ENCODE measurements at places on chromosomes 11 and 22. TPM values are rescaled to one million over a fixed set of nuclear protein-coding genes. Genes with fewer than 3 reads are reported as not detected.

The LAYN gene
- total RNA-seq, result 1.4 TPM

The DSCAML1 gene
- 0.48 TPM for total RNA-seq

The FOLR2 gene
- total RNA-seq, result 0.26 TPM

- peak overlapping the region; percentile 94 for H3K4me3 ChIP-seq
- peaks cover 37% of the 10 kb centered on the region for H3K36me3 ChIP-seq
- H3K27me3 ChIP-seq, result no peaks in the 10 kb centered on the region
- no peak for DNase-seq
- peaks cover 28% of the 10 kb centered on the region for H3K4me1 ChIP-seq
- H3K27ac ChIP-seq, result peak overlapping the region; percentile 93
Measured at GRCh38 chr11:65861533-65862183, 1.4 kb downstream of the MUS81 start.

DNA sequence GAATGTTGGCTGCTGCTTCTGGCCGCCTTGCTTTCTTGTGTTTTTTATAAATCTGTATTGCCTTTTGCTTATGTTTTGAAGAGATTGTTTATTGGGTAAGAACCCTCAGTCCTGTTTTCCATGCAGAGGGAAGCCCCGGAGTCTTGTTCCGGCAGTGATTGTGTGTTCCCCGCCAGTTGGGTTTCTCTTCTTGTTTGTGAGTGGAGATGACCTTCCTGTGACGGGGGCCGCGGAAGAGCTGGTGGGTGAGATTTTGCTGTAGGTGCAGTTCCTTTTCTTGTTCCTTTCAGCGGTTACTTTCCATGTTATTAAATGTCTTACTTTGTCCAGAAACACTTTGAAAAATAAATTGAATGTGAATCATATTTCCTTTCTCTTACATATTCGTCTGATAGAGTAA lies 8.3 kb downstream of the TBC1D22A start:
- no peaks in the 10 kb centered on the region for H3K36me3 ChIP-seq
- DNase-seq, result no peak
- no peak overlapping the region for H3K27ac ChIP-seq
- no peak overlapping the region for H3K4me3 ChIP-seq

GRCh38 chr11:119691701-119692539 lies 37.1 kb downstream of the NECTIN1 start:
- no peaks in the 10 kb centered on the region for H3K36me3 ChIP-seq
- no peak for DNase-seq
- H3K4me3 ChIP-seq, result no peak overlapping the region
- H3K4me1 ChIP-seq, result peaks cover 14% of the 10 kb centered on the region
- H3K27ac ChIP-seq, result no peak overlapping the region

DNA sequence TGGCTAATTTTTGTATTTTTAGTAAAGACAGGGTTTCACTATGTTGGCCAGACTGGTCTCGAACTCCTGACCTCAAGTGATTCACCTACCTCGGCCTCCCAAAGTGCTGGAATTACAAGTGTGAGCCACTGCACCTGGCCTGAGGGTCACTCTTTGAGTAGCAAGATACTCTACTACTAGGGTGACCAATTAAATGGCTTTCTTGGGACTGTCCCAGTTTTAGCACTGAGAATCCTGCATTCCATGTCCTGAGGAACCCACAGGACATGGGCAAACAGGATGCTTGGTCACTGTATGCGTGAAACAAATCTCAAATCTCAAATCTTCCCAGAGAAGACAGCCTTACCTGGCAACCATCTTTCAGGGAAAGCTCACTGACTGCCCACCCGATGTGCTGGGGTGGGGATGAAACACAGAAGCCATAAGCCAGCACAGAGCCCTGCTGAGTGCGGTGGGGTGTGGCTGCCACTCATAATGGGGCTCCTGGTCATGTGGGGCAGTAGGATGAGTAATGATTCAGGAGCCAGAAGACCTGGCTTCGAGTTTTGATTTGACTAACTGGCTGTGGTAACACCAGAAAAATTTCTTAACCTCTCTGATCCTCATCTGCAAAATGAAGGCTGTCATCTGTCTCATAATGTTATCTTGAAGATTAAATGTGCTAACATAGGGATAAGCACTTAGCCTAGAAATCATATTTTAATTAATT lies 11.5 kb downstream of the CLMP start:
- no peaks in the 10 kb centered on the region for H3K27me3 ChIP-seq
- no peak overlapping the region for H3K27ac ChIP-seq
- H3K4me1 ChIP-seq, result no peaks in the 10 kb centered on the region
- H3K36me3 ChIP-seq, result no peaks in the 10 kb centered on the region

DNA sequence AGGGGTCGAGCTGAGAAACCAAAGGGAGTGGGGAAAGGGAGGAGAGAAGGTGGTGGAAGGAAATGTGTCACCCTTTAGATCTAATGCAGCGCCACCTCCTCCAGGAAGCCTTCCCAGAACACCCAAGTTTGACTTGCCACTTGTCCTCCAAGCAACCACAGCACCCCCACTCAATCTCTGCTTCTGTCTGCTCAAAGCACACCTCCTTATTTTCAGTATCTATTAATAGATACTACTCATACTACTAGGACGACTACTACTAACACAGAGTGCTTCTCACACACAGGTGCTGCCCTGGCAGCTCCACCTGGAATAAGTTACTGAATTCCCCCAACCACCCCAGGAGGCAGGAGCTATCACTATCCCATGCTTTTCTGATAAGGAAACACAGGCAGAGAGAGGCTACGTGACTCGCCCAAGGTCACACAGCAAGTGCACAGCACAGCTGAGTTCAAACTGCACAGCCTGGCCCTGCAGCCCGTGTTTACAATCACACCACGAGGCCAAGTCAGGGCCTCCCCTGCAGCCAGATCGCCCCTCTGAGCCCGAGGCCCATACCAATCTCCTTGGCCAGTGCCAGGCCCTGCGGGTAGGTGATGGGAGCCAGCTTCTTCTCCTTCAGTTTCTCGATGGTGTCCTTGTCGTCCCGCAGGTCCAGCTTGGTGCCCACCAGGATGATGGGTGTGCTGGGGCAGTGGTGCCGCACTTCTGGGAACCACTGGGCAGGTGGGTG lies 13.2 kb downstream of the RAC2 start:
- peaks cover 69% of the 10 kb centered on the region for H3K36me3 ChIP-seq
- H3K4me1 ChIP-seq, result peaks cover 94% of the 10 kb centered on the region
- H3K4me3 ChIP-seq, result peak overlapping the region; percentile 50
- H3K27me3 ChIP-seq, result no peaks in the 10 kb centered on the region
- peak; percentile 77 for DNase-seq
- H3K27ac ChIP-seq, result peak overlapping the region; percentile 36

DNA sequence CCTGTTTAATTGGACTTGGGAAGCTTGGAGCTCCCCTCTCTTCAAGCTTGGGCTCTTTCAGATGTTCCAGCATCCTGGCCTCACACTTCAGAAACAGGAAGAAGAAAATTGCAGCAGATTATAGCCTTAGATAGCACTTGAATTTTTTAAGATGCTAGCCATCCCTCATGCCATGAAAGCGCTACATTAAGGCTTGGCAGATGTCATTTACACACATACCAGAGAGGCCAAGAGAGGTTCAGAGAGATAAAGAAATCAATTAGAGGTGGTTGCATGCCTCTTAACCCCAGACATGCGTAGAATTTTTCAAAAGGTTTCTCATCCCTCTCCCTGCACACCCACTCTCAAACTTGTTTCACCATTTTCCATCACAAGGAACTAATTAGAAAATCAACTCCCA lies 31.9 kb upstream of the DBX1 start:
- H3K27ac ChIP-seq, result no peak overlapping the region
- H3K4me1 ChIP-seq, result no peaks in the 10 kb centered on the region
- H3K27me3 ChIP-seq, result no peaks in the 10 kb centered on the region
- DNase-seq, result no peak
- no peak overlapping the region for H3K4me3 ChIP-seq

DNA sequence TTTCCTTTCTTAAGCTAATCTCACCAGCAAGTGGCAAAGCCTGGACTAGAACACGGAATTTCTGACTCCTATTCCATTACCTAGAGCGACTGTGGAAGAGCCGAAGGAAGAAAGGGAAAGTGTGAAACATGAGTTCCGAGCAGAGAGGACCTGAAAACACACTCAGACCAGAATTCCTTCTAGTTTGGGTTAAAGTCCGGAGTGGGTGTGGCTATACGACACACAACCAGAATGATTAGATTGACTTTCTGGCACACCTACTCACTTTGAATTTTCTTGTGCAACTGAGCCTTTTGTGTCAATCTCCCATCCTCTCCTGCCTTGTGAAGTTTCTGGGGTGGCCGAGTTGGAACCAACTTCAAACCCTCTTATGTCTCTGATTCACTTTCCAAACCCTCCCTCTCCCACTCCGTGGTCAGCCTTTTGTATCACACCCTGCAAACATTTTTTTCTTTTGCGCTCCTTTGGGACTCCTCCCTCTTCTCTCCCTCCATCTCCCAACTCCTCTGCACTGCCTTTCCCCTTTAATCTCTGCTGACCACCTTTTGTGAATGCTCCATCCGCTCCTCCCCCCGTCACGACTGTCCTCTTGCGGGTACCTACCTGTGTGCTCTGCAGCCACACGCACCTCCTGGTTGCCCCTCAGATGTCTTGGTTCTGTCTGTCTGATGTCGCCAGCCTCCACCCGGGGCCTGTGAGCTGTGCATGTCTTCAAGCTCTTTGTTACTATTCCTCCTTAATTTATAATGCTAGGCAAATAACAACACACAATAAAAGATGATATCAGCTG lies 86.3 kb upstream of the BLID start:
- H3K27me3 ChIP-seq, result no peaks in the 10 kb centered on the region
- no peak overlapping the region for H3K27ac ChIP-seq
- no peaks in the 10 kb centered on the region for H3K4me1 ChIP-seq
- no peak for DNase-seq
- H3K4me3 ChIP-seq, result no peak overlapping the region

DNA sequence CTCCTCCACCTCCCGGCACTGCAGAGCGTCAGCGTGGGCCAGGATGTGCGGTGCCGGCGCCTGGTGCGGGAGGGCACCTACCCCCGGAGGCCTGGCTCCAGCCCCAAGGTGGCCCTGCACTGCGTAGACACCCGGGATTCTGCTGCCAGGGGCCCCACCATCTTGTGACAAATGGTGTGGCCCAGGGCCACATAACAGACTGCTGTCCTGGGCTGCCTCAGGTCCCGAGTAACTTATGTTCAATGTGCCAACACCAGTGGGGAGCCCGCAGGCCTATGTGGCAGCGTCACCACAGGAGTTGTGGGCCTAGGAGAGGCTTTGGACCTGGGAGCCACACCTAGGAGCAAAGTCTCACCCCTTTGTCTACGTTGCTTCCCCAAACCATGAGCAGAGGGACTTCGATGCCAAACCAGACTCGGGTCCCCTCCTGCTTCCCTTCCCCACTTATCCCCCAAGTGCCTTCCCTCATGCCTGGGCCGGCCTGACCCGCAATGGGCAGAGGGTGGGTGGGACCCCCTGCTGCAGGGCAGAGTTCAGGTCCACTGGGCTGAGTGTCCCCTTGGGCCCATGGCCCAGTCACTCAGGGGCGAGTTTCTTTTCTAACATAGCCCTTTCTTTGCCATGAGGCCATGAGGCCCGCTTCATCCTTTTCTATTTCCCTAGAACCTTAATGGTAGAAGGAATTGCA lies 13.5 kb downstream of the TSKU start:
- peaks cover 7% of the 10 kb centered on the region for H3K4me1 ChIP-seq
- H3K27me3 ChIP-seq, result no peaks in the 10 kb centered on the region

Measured in CD8-positive, alpha-beta memory T cell (primary cell).